Stimulated activated CD8-positive, alpha-beta memory T cell treated with anti-CD3 and anti-CD28 coated beads, Interleukin-4, amount 100 ng/mL, for 4 hours (primary cell): ENCODE measurements at places on chromosomes 2 and 18.

- no peak for DNase-seq
Measured at GRCh38 chr2:112075490-112076260, 20.6 kb downstream of the TMEM87B start.

DNA sequence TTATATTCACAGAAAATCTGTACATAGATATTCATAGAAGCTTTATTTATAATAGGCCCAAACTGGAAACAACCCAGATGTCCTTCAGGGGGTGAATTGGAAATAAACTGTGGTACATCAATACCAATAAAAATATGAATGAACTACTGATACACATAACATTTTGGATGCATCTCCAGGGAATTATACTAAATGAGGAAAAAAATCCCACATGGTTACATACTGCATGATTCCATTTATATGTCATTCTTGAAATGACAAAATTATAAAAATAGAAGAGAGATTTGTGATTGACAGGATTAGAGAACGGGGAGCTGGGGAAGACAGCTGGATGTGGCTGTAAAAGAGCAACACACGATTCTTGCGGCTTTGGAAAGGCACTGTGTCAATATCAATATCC lies 435.0 kb downstream of the TMEM182 start:
- DNase-seq = no peak

- no peak for DNase-seq
Measured at GRCh38 chr2:43142921-43143438, 83.4 kb downstream of the ZFP36L2 start.

GRCh38 chr2:155256803-155257202 lies 558.3 kb downstream of the KCNJ3 start:
- DNase-seq = no peak

DNA sequence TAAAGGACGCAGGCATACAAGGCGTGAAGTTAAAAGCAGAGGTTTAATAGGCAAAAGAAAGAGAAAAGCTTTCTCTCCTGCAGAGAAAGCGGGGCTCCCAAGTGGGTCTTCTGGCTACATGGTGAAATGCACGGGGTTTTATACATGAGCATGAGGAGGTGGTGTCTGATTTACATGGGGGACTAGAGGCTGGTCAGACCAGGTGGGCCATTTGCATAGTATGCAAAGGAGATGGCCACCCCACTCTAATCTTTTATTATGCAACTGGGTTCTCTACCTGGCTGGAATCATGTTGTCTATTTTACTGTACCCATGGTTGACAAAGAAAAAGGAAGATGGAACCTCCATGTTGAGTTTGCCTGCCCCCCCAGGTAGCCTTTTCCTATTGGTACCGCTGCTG lies 356.2 kb downstream of the KCNJ3 start:
- DNase-seq = no peak

DNA sequence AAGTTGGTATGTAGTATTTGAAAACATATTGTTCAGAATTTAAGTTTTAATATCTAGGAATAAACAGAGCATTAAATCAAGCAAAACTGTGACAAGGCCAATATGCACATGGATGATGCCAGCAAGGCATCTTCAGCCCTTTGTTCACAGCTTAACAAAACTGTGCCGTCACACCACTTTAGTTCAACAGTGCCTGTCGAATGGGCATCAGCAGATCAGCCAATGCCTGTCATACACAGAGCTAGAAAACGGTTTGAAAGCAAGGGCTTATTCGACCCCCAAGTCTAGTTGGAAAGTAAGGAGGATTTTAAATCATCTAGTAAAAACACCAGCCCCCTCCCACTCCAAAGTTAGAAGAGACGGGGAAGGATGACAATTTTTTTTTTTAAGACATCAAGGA lies 16.7 kb downstream of the ZEB2 start:
- DNase-seq = no peak

DNA sequence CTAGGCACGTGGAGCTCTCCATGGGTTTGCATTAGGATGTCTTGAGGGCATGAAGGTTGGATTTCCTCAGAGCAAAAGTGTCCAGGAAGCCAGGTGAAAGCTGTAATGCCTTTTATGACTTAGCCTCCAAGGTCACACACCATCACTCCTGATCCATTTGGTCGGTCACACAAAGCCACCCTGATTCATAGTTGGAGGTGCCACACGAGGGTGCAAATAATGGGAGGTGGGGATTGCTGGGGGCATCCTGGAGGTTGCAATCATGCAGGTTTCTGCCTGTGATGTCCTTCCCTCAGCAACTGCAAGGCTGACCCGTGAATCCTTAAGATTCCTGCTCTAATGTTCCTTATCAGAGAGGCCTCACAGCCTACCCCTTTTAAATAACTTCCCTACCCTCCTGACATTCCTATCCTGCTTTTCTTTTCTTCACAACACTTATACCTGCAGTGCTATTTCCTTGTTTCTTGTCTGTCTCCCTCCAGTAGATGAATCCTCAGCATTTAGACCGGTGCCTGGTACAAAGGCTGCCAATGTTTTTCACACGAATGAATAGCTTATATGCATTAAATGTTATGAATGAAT lies 97.1 kb downstream of the LIPG start:
- no peak for DNase-seq

- DNase-seq = no peak
Measured at GRCh38 chr2:42025151-42025582, 22.7 kb upstream of the PKDCC start.

GRCh38 chr2:23700627-23701026 lies 226.3 kb downstream of the ATAD2B start:
- no peak for DNase-seq

DNA sequence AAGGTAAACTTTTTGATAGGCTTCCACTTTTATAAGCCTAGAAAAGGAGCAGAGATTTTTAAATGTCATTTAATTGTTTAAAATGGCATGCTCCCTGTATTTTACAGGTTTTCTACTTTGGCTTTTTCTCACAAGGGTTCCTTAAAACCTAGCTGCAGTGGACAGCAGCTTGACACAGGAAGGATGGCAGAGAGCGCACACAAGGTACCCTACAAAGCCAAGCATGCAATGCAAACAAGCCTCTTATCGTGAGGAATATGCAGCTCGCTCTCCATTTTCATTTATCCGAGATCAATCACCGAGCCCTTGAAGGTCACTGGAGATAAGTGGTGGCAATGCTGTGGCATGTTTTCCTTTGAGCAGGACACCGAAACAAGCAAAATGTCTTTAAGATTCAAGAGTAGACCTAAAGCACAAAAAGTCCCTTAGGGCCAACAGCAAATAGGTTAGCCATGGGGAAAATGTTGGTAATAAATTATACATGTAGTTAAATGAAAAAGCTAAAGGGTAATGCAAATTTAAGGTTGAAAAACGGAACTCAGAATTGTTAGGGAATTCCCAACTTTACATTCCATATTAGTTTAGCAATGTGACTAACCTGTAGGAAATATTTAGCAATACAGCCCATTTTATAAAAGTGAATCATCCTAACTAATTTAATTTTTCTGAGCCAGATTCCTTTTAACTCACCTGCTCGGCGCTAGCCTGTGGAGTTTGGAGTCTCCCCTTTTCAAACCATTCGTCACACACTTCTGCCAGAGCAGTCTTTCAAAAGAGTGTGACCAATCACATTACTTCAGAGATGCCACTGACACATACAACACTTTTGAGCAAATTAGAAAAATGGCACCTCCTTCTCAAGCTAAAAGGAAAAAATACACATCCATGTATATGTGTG lies 337.9 kb upstream of the PKDCC start:
- no peak for DNase-seq

DNA sequence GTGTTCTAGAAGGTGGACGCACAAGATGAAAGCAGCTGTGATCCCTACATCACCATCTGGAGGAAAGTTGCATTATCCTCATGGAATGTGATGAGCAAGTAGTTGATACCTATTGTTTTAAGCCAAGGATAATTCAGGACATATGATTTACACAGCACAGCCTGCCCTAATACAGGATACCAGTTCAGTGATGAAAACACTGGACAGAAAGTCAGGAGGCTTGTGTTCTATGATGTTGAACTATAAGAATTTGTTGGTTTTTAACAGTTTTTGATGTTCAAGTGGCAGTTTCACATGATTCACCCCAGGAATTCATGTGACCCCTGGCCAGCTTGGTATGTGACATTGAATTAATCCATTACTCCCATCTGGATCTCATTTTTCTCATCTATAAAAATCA lies 6.2 kb upstream of the CHST10 start:
- DNase-seq = no peak

DNA sequence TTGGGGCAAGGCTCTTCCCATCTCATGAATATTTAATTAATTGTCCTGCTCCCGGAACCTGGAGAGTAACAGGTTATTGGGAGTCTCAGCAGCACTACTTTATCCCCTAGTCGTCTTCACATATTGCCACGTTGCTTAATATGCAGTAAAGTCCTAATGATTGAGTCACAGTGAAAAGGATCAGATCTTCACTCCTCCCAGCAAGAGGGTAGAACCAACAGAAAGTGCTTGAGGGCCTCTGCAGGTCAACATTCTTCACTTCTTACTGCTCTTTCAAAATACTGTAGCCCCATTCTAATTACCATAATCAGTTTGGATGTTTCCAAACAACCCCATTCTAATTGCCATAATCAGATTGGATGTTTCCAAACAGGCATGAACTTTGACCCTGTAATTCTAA lies 801.0 kb downstream of the LRRTM4 start:
- no peak for DNase-seq

DNA sequence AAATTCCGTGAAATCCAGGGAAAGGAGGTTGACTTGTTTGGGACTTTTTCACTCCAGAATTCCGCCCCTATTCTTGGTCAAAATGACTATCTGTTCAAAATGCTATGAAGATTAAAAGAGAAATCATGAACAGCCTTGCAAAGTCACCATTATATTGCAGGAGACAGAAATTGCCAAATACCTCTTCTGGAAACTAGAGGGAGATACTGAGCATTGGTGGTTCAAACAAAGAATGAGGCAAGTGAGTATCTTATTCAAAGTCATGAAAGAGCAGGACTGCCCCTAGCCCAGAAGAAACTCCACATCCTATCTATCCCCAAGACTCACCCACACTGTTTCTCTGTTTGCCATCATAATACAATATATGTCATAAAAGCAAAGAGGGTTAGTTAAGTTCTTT lies 862.3 kb upstream of the POU3F3 start:
- DNase-seq = no peak

- DNase-seq = no peak
Measured at GRCh38 chr2:168089200-168089599, 158.2 kb downstream of the STK39 start.

DNA sequence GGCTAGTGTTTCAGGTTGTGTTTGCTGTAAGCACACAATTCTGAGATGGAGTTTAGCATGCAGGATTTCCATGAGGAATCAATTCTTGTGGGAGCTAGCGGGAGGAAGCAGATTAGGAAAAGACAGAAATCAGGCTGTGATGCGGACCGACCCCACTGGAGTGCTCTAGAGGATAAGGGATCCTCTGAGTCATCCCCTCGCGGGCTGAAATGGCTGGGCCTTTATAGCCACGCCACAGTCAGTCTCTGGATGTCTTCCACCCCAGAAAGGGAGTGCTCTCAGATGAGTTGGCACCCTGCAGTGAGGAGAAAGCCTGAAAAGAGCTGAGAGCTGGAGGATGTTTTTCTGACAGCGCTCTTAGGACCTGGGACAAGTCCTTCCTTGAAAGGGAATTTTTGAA lies 102.4 kb downstream of the GALNT3 start:
- no peak for DNase-seq
